ENCODE measurements at places on chromosomes 1 and 21. TPM values are rescaled to one million over a fixed set of nuclear protein-coding genes. Genes with fewer than 3 reads are reported as not detected.

C1QTNF12 gene
- total RNA-seq = 0.84 TPM

DNA sequence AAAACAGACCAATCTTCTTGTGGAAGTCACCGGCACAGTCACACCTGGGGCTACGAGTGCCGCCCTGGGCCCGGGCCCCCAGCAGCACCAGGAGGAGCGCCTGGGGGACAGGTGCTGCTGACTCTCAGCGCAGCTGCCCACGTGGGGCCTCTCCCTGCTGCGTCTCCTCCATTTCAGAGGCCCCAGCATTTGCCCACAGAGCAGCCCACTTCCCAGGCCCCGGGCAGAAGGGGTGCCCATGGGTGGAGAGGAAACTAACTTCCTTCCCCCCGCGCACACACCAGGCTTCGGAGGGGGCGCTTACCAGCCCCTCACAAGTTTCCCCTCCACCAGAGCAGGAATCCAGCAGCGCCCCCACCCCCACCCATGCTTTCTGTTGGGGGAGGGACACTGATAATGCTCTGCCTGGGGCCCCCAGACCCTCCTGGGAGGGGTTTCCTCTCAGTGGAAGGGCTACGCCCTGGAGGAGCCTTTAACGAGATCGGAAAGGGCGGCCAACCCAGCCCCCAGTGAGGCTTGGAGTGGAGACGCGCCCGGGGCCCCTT, 440 bp downstream of the TNFRSF25 start:
- H3K27me3 ChIP-seq = no peaks in the 10 kb centered on the region
- H3K36me3 ChIP-seq = peaks cover 76% of the 10 kb centered on the region
- no peak for DNase-seq
- peaks cover 11% of the 10 kb centered on the region for H3K4me1 ChIP-seq
- no peak overlapping the region for H3K4me3 ChIP-seq
- H3K27ac ChIP-seq = no peak overlapping the region

- H3K4me3 ChIP-seq = no peak overlapping the region
- peak overlapping the region; percentile 75 for H3K27ac ChIP-seq
- H3K36me3 ChIP-seq = no peaks in the 10 kb centered on the region
- H3K4me1 ChIP-seq = no peaks in the 10 kb centered on the region
- H3K27me3 ChIP-seq = no peaks in the 10 kb centered on the region
- DNase-seq = no peak
These were observed 65.4 kb downstream of the RPE65 start for GRCh38 chr1:68384321-68384813.

DNA sequence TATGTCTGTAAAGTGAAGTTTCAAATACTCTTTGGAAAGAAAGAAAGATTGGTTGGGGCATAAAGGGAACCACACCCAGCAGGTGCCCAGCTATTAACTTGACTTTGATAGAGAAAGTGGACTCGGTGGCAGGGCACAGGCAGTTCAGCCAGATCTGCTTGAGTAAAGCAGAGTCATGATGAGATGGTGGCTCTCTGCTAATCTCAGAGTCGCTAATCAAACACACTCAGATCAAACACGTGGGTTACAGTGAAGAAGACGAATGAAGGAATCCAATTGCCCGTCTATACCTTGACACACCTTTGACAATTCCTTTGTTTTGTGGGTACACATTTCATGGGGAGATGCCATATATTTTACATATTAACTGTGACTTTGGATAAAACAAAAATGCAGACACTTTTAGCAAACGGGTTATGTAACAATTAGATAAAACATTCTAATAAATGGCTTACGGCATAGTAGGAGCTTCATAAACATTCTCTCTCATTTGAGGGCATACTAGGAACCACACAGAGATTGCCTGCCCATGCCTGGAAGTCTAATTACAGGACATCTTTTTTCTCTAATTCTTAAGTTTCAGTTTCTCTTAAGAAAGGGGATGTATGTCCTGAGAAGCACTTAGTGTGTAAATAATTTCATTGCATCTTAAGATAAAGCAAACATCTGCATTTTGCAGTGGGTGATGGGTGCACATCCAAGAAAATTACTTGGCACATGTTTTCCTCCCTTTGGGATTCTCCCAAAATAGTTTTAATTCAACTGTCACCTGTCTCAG, 7.2 kb downstream of the CBR1 start:
- DNase-seq = no peak
- H3K4me3 ChIP-seq = no peak overlapping the region
- H3K27ac ChIP-seq = no peak overlapping the region
- H3K27me3 ChIP-seq = no peaks in the 10 kb centered on the region

DNA sequence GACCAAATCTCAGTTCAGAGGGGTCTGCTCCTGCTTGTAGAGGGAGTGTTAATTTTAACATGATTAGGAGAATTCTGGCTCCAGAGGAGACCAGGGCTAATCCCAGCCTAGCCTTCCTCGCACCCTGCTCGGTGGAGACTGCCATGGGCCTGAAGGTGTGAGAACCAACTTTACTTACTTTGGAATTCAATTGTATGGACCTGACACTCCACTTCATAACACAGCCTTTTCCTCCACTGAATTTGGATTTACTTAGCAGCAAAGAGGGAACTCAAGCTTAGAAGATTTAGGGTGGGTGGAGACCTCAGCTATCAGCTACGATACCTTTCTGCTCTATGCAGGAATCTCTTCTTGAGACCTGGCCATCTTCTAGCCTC, 11.5 kb downstream of the PLXNA2 start:
- H3K27me3 ChIP-seq = no peaks in the 10 kb centered on the region
- no peak for DNase-seq
- no peaks in the 10 kb centered on the region for H3K36me3 ChIP-seq
- H3K27ac ChIP-seq = no peak overlapping the region
